ENCODE measurements at places on chromosomes 1 and 21.

DNA sequence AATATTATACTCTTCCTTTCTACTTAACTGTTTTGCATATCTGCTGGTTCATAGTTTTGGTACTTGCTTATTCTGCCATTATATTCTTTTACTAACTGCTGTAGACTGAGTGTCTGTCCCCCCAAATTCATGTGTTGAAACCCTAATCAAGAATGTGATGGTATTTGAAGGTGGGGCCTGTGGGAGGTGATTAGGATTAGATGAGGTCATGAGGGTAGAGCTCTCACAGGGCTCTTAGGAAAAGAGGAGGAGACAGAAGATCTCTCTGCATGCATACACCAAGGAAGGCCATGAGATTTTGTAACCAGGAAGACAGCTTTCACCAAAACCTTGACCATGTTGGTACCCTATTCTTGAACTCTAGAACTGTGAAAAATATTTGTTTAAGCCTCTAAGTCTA, 354.1 kb upstream of the B3GALT2 start:
- no peak for DNase-seq

GRCh38 chr1:90317628-90318027, 322.7 kb downstream of the ZNF326 start:
- peak; percentile 70 for DNase-seq

GRCh38 chr1:153816283-153816889, 41.2 kb downstream of the SLC27A3 start:
- DNase-seq, result no peak

DNA sequence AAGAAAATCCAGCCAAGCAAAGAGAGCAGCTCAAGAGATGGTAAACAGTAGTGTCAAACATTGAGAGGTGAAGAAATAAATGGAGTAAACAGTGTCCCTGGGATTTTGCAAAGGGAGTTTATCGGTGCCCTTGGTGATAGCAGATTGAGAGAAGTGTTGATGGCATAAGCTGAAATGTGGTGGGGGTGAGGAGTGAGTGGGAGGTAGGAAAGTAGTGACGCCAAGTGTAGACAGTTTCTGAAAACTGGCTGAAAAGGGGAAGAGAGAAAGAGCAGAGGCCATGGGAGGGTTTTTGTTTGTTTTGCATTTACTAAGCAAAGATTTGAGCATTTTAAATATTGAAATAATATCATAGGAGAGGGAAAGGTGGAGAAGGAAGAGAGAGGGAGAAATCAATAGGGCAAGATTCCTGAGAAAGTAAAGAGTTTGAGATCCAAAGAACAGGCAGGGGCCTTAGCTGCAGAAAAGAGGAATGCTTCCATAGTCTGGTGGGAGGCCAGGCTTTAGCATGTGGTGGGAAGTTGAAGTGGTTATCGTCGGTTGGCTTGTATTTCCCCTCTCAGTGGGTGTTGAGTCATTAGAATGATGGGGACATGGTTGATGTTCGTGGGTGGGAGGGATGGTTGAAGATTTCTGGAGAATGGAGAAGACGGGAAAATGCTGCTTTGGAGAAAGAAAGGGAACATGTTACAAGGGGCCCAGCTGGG, 26.8 kb upstream of the RASAL2 start:
- DNase-seq, result no peak

GRCh38 chr21:25578056-25578961, 29.0 kb downstream of the MRPL39 start:
- DNase-seq, result no peak

DNA sequence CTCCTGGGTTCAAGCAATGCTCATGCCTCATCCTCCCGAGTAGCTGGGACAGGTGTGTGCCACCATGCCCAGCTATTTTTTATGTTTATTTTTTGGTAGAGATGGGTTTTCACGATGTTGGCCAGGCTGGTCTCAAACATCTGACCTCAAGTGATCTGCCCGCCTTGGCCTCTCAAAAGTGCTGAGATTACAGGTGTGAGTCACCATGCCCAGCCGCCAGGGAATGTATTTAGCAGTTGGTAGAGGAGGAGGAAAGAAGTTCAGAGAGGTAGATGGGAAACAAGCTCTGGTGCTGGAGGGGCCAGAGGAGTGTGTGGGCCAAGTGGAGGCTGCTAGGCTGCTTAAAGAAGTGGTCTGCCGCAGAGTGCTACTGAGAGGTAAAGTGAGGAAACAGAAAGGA, 6.0 kb downstream of the DOP1B start:
- no peak for DNase-seq

DNA sequence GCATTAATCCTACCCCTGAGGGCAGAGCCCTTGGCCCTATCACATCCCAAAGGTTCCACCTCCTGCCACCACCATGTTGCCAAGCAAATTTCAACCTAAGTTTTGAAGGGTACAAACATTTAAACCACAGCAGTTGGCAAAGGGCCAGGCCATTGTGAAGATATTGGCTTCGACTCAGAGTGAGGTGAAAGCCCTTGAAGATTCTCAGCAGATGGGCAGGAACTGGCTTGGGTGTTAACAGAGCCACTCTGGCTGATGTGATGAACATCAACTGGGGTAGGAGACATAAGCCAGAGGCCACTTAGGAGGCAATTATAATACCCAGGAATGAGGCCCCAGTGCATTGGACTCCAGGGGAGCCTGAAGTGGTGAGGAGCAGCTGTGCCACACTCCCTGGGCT, 207.7 kb upstream of the KAZN start:
- DNase-seq, result peak; percentile 64

GRCh38 chr1:199931666-199932377, 95.7 kb upstream of the NR5A2 start:
- no peak for DNase-seq

- DNase-seq, result no peak
Measured at GRCh38 chr1:201216395-201217085, 25.9 kb downstream of the IGFN1 start.

DNA sequence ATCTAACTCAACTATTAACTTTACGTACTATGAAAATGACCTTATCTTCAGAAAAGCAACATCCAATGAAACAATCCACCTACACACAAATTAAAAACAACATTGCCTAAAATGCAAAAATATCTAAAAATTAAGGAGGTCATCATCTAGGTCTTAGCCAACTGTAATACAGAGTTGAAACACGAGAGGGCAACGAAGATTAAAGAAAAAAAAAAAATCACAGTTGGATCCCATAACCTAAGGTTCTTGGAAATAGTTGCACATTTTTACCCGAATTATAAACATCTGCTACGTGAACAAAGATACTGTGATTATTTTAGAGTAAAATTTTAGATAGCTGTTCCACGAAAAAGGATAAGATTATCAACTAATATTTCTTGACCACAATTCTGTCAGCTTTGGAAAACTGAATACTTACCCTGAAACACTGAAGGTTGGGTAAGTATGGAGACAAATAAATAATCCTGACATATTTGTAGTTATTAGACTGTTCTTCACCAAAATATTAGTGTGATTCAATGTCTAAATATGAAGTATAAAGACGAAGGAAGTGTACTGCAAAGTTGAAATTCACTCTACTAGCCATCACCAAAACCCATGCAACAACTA, 88.0 kb upstream of the AK4 start:
- DNase-seq, result peak; percentile 54

DNA sequence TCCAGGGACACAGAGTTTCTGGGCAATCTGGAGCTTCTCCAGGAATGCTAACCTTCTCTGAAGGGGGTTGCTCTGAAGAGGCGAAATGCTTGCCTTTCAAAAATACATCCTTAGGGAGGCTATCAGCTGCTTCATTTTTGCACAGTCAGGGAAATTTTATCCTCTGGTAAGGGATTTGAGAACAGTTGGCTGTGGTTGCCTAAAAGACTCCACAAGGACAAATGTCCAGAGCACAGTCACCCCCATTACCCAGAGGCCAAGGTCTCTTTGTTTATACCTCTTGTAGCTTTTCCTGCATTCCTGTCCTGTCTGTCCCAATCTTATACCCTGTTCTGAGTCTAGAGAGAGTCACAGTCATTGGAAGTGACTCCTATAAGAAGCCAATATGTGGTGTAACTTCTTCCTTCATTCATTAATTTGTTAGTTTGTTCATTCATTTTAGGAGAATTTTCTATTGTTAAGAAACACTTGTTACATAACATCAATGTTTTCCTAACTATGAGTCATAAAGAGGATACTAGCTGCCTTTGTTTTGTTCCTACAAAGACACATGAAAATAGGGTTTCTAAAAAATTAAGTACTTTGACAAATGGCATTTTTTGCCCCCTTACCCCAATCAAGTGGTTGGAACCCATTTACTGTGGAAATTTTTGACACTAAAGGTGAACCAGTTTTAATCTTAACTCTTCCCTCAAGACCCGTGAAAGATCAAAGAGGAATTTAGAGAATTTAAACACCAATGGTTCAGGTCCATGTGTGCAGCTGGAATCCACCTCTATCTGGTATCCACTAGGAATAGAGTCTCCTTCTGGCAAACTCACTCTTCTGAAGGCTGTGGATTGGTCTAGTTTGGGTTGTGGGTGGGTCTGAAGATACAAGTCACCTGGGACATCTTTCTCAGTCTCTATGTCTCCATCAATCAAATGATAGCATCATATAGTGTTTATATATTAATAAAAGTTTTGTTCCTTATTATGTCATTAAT, 47.1 kb downstream of the GPR88 start:
- DNase-seq, result peak; percentile 63

DNA sequence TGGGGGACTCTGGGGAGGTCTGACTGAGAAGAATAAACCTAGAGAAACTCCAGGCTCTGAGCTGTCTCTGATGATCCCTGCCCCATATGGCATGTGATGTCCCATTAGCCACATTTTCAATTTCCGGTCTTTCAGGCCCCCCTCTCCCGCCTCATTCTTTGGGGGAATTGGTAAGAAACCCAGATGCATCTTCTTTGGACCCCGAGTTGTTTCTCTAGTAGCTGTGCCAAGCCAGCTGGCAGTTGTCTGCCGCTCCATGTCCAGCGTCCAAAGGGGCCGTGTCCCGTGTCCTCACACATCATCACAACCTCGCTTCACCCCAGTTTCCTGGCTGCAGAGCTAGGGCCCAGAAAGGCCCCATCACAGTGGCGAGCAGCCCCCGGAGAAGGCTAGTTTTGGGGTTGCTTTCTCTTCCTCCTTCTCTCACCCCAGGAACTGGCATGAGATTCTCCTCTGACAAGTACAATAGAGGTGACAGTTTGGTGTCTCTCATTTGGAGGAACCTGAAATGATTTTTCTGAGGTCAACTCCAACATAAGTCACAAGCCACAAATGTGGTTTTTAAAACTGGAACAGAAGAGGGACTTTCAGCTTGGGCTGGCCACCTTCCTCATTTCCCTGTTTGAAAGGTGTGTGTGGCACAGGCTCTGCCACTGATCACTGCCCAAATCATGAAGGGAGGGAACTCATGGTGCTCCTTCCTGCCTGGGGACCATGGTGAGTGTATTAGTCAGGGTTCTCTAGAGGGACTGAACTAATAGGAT, 6.4 kb upstream of the GPR157 start:
- DNase-seq, result no peak

DNA sequence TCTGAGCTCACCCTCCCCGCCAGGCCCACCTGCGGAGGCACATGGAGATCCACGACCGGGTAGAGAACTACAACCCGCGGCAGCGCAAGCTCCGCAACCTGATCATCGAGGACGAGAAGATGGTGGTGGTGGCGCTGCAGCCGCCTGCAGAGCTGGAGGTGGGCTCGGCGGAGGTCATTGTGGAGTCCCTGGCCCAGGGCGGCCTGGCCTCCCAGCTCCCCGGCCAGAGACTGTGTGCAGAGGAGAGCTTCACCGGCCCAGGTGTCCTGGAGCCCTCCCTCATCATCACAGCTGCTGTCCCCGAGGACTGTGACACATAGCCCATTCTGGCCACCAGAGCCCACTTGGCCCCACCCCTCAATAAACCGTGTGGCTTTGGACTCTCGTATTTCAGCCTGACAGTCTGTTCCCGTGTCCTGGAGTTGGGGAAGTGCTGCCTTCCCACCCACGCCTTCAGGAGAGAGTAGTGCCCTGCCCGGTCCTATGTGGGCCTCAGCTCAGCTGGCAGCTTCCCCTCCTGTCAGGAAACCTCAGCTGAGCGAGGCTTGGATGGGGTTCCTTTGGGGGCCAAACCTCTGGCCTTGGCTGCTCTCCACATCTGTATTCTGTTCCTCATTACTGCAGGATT, 9.2 kb downstream of the ZBTB48 start:
- no peak for DNase-seq

- DNase-seq, result no peak
Measured at GRCh38 chr1:40817791-40818263, 34.2 kb downstream of the KCNQ4 start.

- no peak for DNase-seq
Measured at GRCh38 chr1:203470240-203470639, 5.4 kb upstream of the PRELP start.

DNA sequence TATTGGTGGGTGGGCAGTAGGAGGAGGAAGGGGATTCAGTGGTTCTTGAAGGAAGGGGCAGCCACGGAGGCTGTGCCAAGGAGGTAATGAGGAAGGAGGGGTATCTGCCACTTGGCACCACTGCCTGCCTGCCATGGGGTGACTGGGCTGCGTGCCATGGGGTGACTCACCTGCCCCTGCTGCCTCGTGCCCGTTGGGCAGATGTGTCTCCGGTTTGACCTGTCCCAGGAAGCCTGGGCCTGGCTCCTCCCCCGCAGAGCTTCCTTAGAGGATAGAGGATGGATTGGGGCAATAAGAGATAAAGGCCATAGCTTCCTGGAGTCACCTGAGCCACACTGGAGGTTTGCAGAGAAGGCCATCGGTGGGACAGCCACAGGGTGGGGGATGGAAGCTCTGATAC, 1.7 kb downstream of the PADI3 start:
- DNase-seq, result peak; percentile 97

DNA sequence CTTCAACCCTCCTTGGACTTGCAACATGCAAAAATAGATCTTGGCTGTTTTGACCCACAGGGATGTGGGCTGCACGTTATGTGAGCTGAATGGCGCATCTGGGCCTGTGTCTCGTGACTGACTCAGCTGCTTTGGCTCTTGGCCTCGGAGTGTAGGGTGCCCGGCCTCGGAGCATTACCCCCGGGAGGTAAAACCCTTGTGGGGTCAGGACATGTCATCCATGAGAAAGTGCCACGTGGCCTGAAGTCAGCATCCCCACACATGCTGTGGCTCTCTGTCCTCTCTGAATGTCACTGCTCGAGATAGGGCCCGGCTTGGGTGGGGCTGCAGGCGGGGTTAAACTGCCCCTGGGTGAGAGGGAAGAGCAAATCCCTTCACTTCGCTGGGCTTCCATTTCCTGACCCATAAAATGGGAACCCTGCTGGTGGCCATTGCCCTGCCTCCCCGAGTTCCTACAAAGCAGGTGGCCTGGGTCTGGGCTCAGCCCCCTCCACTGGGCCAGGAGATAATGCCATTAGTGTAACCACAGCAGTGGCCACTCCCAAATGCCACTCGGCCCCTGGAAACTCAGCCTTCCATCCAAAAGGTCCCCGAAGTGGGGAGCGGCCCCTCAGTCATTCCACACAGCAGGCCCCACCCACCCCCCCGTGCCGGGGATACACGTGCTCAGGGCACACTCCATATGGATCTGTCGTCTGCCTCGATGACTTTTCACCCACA, 22.8 kb upstream of the TSPEAR start:
- peak; percentile 35 for DNase-seq

All from MCF 10A (cell line).